Activated CD4-positive, alpha-beta memory T cell treated with anti-CD3 and anti-CD28 coated beads, Interleukin-2, amount 10 ng/mL, durations not matched to agents 7 days and 5 days (primary cell): ENCODE measurements at places on chromosomes 4 and X.

GRCh38 chr4:84644087-84644486 is 61.2 kb downstream of the CDS1 start:
- no peak for DNase-seq

GRCh38 chrX:53435997-53436396 is 1.8 kb upstream of the HSD17B10 start:
- DNase-seq: peak; percentile 68

DNA sequence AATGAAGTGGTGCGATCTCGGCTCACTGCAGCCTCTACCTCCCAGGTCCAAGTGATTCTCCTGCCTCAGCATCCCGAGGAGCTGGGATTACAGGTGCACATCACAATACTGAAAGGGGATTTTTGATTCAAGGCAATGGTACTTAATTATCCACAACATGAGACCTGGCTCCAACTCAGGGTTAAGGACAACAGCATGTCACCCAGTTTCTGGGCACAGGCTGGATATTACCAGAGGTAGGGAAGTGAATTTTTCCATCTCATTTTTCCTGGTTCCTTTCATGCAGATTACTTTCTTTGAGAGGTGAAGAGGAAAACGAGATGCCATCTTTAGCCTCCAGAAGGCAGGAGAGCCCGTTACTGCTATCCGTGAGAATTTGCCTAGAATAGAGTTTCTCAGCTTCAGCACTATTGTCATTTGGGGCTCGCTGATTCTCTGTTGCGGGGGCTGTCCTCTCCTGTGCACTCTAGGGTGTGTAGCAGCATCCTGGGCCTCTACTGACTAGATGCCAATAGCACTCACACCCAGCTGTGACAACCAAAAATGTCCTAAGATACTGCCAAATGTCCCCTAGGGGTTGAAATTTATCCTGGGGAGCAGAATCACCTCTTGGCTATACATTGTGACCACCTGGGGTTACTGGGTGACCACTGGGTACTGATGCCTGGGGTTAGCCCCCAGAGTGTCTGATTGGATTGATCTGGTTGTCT is 121.8 kb upstream of the NDP start:
- DNase-seq: no peak

- DNase-seq: no peak
Observed at GRCh38 chr4:34363842-34364241, 1880.5 kb downstream of the ARAP2 start.

GRCh38 chr4:98609934-98610333 is 48.5 kb downstream of the TSPAN5 start:
- no peak for DNase-seq

- no peak for DNase-seq
Observed at GRCh38 chrX:21779095-21779494, 21.2 kb upstream of the SMPX start.
